GF-D8 (cell line): ENCODE measurements at places on chromosomes 2 and 18.

GRCh38 chr2:201358684-201359083 lies 1.5 kb upstream of the FLACC1 start:
- no peak for DNase-seq

DNA sequence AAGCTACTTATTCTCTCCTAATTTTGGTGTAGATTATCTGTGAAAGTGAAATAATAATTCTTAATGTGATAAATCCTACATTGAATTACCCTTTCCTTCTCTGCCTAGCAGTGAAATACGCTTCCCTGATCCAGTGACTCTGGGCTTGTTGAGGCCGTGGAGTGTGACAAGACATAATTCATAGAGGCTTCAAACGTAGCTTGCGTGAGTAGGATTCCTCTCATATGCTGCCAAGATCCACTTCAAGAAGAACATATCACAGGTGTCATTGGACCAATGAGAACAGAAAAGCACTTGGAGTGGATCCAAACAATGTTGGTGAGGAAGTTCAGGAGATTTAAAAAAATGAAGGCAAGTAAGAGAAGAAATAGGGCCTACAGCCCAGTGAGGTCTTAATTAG lies 221.3 kb upstream of the TMEFF2 start:
- no peak for DNase-seq

- no peak for DNase-seq
Measured at GRCh38 chr18:54787121-54787520, 41.2 kb upstream of the RAB27B start.

- DNase-seq = no peak
Measured at GRCh38 chr2:126449677-126450076, 206.3 kb upstream of the GYPC start.

DNA sequence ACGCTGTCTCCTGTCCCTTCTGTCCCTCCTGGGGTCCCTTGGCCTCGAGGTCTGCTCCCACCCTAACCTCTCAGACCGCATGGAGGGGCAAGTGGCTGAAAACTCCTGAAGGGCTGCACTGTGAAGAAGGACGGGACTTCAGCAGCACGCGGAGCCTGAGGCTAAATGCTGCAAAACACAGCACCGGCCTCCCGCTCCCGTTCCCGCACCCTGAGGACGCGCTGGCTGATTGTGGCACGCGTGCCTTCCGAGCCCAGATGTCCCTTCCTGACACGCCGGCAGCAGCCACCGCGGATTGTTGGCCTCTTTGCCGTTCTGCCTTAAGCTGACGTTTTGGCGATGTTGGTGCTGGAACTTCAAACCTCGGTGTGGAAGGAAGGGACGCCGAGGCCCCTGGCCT lies 125.9 kb upstream of the CTDP1 start:
- no peak for DNase-seq

GRCh38 chr2:190121971-190122370 lies 59.4 kb upstream of the MSTN start:
- no peak for DNase-seq

DNA sequence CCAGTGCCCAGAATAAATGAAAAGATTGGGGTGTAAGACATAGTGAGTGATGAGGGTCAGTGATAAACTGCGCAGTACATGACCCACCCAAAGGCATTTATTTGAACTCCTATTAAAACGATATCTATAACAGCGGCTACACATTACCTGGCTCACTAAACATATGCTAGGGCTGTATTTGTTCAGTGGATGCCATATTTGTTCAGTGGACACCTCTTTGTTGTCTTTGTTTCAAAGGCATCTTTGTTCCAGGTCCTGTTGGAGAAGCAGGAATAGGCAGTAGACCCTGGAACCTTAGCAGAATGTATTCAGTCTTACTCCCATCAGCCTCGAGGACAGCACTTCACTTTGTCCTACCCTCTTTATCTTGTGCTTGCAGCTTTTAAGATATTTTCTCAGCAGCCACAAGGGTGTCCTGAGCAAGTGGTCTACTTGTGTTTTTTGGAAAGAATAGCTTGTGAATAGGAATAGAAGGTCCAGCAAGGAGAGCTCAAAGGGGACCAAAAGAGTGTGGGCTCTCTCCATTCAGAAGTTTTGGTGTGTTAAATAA lies 650.8 kb upstream of the FANCL start:
- DNase-seq = no peak

GRCh38 chr2:238081561-238081960 lies 18.6 kb upstream of the ESPNL start:
- no peak for DNase-seq

GRCh38 chr2:186068139-186068801 lies 329.7 kb downstream of the FSIP2 start:
- DNase-seq = peak; percentile 6

DNA sequence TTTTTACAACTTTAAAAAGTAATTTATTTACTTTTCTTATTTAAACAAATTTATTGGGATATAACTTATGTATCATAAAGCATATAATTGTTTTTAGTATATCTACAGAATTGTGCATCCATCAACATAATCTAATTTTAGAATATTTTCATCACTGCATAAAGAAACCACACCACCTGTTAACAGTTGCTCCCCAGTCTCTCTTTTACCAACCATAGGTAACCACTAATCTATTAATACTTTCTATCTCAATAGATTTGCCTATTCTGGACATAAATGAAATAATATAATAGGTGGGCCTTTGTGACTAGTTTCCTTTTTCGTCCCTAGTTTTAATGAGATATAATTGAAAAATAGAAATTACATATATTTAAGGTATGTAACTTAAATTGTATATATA lies 90.6 kb downstream of the ADAM23 start:
- DNase-seq = no peak

GRCh38 chr2:9378433-9379390 lies 44.6 kb downstream of the ITGB1BP1 start:
- no peak for DNase-seq

- DNase-seq = no peak
Measured at GRCh38 chr18:37175727-37176620, 347.0 kb downstream of the KIAA1328 start.

DNA sequence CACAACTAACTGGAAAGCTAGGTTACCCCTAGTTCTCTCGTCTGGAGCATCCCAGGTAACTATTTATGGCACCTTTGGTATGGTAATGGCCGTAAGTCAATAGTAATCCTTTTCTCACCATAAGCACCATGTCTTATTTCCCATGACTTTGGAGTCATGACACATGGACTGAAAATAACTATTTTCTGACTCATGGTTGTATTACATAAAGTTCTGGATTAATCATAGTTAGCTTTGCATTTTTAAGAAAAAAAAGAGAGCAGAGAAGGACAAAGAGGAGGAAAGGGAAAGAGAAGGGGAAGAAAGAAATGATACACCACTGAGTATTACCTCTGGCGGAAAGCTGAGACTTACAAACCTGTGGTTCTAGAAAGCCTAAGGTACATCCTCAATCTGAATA lies 99.3 kb downstream of the BIN1 start:
- no peak for DNase-seq

- DNase-seq = no peak
Measured at GRCh38 chr2:133887676-133888040, 319.4 kb upstream of the NCKAP5 start.

DNA sequence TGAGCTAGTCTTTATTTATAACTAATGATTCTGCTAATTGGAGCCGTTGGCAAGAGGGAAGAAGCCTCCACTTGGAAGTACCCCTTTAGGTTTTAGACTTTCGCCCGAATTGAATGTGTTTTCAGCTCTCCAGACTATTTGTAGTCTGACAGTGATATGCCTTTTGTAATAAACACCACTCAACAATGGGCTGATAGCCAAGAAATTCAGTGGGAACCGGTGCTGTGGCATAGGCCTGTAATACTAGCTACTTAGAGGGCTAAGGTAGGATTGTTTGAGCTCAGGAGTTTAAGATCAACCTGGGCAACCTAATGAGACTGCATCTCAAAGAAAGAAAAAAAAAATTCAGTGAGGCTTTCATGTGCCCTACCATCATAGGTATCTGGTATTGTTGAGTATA lies 13.6 kb upstream of the ZSCAN30 start:
- no peak for DNase-seq

- no peak for DNase-seq
Measured at GRCh38 chr2:100077456-100077855, 64.9 kb downstream of the AFF3 start.

DNA sequence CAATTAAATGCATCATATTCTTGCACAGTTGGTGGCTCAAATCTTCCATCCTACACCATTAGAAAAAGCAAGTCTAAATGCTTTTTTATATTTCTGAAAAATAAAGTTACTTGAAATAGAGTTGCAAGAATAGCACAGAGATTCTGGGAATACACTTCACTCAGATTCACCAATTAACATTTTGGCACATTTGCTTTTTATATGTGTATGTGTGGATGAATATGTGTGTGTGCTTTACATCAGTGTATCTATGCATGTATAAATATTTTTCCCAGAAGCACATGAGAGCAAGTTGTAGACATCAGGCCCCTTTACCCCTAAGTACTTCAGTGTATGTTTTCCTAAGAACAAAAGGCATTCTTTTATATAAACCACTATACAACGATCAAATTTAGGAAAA lies 27.6 kb upstream of the MSH2 start:
- DNase-seq = no peak

DNA sequence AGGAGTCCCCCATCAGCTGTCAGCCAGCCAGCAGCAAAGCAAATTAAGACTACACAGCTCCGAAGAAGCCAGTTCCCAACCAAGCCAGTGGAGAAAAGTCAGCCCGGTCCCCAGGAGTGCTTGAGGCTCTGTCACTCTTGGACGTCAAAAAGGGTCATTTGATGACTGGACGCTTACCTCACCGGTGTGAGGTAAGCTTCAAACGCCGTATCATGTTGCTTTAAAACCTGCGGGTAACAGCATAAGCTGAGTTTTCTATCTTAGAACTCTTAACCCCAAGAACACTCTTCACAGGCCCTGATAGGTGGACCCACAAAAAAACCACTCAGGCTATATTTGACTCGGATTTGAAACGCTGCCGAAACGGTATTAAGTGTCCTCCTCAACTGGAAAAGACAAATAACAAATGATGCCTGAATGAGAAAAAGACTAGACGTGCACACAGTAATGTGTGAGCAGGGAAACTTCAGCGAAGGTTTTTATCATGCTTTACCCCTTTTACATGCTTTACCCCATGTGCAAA lies 682 bp upstream of the LNPK start:
- DNase-seq = no peak

DNA sequence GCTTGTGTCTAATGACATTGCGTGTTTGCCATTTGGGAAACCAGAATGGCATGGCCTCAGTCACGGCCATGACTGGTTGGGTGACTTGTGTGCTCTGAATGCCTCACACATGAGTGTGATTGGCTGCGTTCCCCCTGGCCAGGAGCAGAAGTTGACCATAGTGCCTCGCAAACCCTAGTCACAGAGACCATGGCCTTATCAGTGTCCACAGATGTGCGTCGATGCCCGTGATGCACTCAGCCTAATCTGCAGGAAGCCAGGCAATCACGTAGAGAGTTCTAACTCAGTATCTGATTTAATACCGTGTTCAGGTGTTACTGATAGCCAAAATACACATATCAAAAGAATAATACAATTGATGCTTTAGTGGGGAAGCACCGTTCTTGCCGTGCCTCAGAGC lies 64.0 kb downstream of the BOLA3 start:
- DNase-seq = no peak

GRCh38 chr2:175601969-175602368 lies 400.1 kb downstream of the LNPK start:
- DNase-seq = no peak

GRCh38 chr2:190304404-190304803 lies 15.2 kb downstream of the HIBCH start:
- DNase-seq = no peak

- no peak for DNase-seq
Measured at GRCh38 chr18:48749768-48750167, 201.0 kb downstream of the SMAD7 start.

- no peak for DNase-seq
Measured at GRCh38 chr18:55268628-55269275, 309.5 kb upstream of the CCDC68 start.

GRCh38 chr2:130388221-130388907 lies 32.5 kb downstream of the PTPN18 start:
- DNase-seq = no peak

- no peak for DNase-seq
Measured at GRCh38 chr2:108959401-108959800, 29.6 kb downstream of the EDAR start.

GRCh38 chr2:216915557-216916150 lies 55.8 kb upstream of the TNP1 start:
- DNase-seq = no peak

- no peak for DNase-seq
Measured at GRCh38 chr2:21543630-21544029, 419.9 kb downstream of the TDRD15 start.

- no peak for DNase-seq
Measured at GRCh38 chr2:95359031-95359430, 43.5 kb upstream of the FAHD2A start.

GRCh38 chr2:142857256-142858164 lies 20.0 kb upstream of the KYNU start:
- no peak for DNase-seq

DNA sequence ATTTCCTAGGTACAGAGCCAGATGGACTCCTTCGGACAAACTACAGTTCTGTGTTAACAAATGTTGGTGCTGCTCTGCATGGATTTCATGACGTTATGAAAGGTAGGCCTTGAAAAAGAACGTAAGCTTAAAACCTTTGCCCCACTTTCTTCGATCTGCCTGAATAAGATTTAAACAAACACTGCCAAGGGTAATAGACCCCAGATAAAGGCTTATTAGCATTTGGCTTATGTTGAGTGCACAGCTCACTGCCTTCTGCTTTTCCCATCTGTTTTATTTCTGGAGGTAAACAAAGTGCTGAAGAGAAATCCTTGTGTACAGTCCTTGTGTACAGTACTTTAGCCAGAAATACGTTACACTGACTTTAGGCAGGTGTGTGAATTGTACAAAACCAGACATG lies 50.0 kb upstream of the STON1 start:
- DNase-seq = no peak

GRCh38 chr2:10402062-10402585 lies 46.0 kb downstream of the ODC1 start:
- no peak for DNase-seq

GRCh38 chr2:174992886-174993285 lies 12.3 kb downstream of the CHN1 start:
- no peak for DNase-seq

GRCh38 chr2:240284503-240285259 lies 144.2 kb upstream of the OTOS start:
- no peak for DNase-seq

- no peak for DNase-seq
Measured at GRCh38 chr2:188291142-188291616, 495 bp upstream of the GULP1 start.

GRCh38 chr18:42039396-42039795 lies 84.4 kb downstream of the PIK3C3 start:
- no peak for DNase-seq

- DNase-seq = no peak
Measured at GRCh38 chr2:18299423-18300212, 260.8 kb downstream of the RDH14 start.

DNA sequence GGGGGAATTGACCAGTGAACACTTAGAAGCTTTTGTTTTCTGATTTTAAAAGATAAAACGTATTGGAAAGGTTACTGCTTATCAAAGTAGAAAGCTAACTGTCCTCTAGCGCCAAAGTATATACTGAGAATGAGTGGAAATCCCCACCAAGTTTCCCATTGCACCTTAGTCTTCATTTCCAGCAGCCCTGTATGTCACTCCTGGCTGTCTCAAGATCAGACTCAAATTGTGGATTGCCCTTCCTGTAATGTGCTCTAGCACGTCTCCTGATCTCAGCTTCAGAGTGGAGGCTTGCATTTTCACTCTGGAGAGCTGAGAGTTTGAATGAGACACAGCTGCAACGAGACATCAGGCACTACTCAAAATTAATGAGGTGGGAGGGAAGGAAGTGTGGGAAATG lies 26.6 kb downstream of the MFF start:
- DNase-seq = no peak

- DNase-seq = no peak
Measured at GRCh38 chr2:111148225-111148873, 27.6 kb downstream of the BCL2L11 start.
